ENCODE measurements at places on chromosomes 4 and X.

GRCh38 chr4:71749008-71749594 is 34.8 kb downstream of the GC start:
- no peak for DNase-seq

GRCh38 chr4:171441300-171441941 is 371.8 kb upstream of the GALNTL6 start:
- DNase-seq = no peak

DNA sequence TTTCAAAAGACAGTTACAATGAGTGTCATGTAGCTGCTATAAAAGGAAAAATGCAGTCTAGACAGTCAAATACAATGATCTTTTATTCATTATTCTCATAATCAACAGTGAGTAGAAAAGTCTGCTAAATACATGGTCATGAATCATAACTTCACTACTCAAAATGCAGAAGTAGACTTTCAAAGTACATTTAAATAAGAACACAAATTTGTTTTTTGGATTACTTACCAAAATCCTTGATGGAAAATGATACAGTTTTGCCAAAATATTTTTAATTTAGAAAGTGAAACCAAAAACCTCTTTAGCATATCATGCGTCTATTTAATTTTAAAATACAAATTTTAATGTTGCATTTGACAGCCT is 4.9 kb downstream of the ACSL4 start:
- DNase-seq = no peak

GRCh38 chr4:86536151-86536550 is 58.0 kb upstream of the PTPN13 start:
- DNase-seq = no peak

- DNase-seq = no peak
These were observed 31.3 kb downstream of the REPS2 start for GRCh38 chrX:16977771-16978170.

GRCh38 chr4:105894660-105895582 is at the start of gene NPNT:
NPNT (plus strand) TSS chr4:105895471; CDS start chr4:105895653, 182 bp downstream.
- no peak for DNase-seq

GRCh38 chr4:41256131-41256739 is 493 bp upstream of the UCHL1 start:
- DNase-seq = no peak

DNA sequence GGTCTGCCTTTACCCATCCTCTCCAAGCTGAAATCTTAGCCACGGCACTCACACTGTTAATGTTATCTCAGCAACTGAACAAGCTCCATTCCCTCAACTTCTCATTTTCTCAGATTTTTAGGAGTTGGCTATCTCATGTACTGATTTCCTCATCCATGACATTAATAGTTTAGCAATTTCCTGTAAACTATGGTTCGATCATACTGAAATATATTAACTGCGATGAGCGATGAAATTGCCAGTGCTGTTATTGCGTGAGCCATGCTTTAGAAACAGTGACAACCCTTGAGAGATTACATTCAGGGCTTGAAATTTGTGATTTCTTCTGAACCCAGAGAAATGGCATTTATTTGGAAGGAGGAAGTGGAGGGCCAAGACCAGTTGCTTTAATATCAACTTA is 223.7 kb downstream of the GPAT3 start:
- DNase-seq = no peak

- no peak for DNase-seq
These were observed 109.6 kb downstream of the MAML3 start for GRCh38 chr4:140044337-140044902.

GRCh38 chr4:104901961-104902605 is 244.6 kb upstream of the TET2 start:
- DNase-seq = no peak

DNA sequence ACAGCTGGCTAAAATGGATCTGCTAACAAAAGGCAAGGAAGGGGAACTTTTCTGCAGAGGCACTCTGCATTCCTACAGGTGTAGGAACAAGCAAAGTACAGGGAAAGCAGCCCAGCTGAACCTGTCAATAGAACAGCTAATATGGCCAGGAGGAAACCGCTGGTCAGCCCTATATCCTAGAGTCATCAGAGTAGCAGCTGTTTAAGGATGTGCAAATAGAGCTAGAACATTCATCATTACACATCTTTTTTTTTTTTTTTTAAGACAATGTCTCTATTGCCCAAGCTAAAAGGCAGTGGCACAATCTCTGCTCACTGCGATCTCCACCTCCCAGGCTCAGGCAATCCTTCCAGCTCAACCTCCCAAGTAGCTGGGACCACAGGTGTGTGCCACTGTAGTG is 163.0 kb downstream of the BTC start:
- DNase-seq = no peak

- no peak for DNase-seq
These were observed 258.0 kb downstream of the COL25A1 start for GRCh38 chr4:109044431-109044830.

GRCh38 chr4:117660668-117661067 is 373.6 kb upstream of the NDST3 start:
- no peak for DNase-seq

DNA sequence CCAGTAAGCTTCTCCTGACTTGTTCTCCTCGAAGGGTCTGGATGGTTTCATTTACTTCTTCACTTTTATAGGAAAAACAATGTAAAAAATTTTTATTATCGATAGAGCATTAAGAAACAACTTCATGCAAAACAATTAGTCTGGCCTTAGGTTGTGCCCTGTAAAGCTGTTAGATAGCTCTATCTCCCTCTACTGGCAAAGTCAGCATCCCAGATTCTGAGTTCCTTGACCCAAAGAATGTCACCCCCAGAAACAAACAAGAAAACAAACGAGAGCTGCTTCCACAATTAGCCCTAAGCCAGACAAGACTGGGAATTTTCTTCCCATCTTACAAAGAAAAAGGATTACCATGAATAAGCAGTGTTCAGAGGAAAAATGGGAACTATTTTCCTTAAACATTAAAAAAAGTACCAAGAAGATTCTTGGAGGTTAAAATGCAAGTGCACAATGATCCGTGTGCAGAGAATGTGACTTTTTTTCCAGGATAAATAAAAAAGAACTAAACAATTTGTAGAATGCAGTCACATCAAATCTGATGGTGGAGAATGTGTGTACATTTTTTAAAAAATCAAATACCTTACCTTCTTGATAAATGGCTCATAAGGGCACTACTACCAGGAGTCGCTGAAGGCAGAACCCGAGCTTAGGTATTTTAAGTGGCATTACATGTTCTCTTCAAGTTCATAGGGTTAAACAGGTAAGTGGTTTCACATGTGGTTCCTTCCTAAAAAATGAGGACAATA is 293.2 kb downstream of the FBXO8 start:
- DNase-seq = no peak

GRCh38 chr4:15881820-15882219 is 56.7 kb downstream of the FGFBP1 start:
- no peak for DNase-seq

DNA sequence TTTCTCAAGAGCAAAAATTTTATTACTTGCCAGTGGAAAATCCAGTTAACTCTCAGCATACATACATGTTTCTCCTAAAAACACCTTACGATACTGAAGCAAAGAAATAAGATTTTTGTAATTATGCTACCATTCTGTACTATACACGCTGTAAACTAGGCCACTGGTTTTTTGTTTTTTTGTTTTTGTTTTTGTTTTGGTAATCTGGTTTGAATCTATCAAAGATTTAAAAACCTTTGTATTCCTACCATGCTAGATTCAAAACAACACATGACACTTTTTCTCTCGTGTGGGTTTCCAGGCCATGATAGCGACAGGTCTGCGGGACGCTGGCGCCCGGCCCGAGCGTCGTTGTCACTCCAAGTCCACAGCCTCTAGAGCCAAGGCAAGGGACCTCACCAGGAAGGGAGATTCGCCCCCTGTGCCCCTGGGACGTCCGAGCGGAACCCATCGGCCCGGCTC is 723 bp downstream of the TMEM192 start:
- DNase-seq = no peak

GRCh38 chrX:55127692-55128091 is 38.9 kb downstream of the PAGE2 start:
- DNase-seq = no peak

GRCh38 chr4:81366779-81367178 is 104.9 kb downstream of the RASGEF1B start:
- DNase-seq = no peak

GRCh38 chr4:101039367-101039766 is 308.0 kb downstream of the PPP3CA start:
- no peak for DNase-seq

GRCh38 chrX:29487714-29488113 is 727.6 kb upstream of the MAGEB2 start:
- DNase-seq = no peak

- no peak for DNase-seq
These were observed 31.9 kb downstream of the BMP15 start for GRCh38 chrX:50942471-50942870.

DNA sequence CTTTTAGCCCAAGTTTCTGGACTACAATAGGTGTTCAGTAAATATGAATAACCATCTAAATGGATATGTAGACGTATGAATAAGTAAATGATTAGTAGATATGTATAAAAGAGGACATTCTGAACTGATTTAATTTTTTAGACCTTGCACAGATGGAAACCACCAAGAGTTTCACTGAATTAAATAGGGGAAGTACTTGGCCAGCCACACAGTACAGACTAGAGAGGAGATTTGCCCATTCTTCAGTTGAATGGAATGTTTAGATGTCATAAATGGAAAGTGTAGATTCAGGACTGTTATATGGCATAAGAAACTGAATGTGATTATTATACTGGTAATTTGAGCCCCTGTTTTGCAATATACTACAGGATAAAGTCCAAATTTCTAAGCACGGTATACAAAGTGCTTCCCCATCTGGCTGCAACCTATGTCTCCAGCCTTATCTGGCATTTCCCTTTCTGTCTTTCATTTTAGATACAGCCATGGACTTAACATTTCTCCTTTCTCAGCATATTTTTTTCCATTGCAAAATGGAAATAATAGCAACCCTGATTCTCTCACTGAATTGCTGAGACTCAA is 137.8 kb upstream of the HS3ST1 start:
- no peak for DNase-seq

DNA sequence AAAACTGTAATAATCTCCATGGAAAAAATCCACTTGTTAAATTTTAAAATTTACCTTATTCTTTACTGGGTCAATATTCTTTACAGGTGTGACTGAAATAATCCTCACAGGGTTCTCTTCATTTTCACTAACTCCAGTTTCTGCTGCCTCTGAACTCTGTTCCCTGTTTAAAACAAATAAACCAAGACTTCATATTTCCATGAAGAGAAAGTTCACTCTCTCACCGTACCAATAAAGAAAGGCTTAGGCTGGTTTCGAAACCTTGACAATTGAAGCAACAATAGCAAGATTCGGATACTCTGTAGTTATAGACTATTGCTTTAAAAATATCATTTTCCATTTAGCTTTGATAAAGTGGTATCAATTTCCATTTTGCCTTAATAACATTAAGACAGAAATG is 135.8 kb downstream of the PDS5A start:
- DNase-seq = no peak

- DNase-seq = no peak
These were observed 90.1 kb upstream of the MAGEC2 start for GRCh38 chrX:142295190-142295589.

DNA sequence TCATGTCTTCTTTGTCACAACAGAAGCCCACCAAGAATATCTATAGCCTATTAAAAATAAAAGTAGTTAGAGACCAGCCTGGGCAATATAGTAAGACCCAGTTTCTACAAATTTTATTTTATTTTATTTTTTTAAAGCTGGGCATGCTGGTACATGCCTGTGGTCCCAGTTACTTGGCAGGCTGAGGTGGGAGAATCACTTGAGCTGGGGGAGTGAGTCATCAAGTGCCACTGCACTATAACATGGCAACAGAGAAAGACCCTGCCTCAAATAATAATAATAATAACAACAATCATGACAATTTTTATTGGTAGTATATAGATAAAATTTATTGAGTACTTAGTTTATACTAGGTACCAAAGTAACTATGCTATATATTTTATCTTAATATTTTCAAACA is 93.0 kb upstream of the NPFFR2 start:
- DNase-seq = no peak

- no peak for DNase-seq
These were observed 67.5 kb downstream of the MGST2 start for GRCh38 chr4:139732991-139733570.

- DNase-seq = no peak
These were observed 6.4 kb upstream of the SCML2 start for GRCh38 chrX:18360867-18361266.

- no peak for DNase-seq
These were observed 38.2 kb upstream of the XPNPEP2 start for GRCh38 chrX:129700536-129700935.

DNA sequence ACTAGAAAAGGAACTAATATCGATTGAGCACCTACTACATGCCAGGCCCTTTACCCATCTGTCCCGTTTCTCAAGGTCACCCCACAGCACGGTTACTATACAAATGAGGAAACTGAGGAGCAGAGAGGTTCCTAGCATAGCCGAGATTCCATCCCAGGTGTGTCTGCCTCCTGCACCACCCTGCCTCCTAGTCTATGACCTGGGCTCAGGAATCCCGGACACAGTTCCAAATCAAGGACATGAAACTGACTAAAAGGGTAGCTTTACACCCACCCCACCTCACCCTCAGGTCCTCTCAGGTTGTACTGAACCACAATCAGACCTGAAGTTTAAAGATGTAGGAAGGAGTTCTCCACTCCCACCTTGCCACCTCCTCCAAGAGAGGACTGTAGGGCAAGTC is 55.6 kb downstream of the APBB2 start:
- DNase-seq = no peak

GRCh38 chr4:79852305-79852730 is 220.7 kb downstream of the ANTXR2 start:
- DNase-seq = no peak

- no peak for DNase-seq
These were observed 28.6 kb upstream of the BBS12 start for GRCh38 chr4:122703868-122704267.

DNA sequence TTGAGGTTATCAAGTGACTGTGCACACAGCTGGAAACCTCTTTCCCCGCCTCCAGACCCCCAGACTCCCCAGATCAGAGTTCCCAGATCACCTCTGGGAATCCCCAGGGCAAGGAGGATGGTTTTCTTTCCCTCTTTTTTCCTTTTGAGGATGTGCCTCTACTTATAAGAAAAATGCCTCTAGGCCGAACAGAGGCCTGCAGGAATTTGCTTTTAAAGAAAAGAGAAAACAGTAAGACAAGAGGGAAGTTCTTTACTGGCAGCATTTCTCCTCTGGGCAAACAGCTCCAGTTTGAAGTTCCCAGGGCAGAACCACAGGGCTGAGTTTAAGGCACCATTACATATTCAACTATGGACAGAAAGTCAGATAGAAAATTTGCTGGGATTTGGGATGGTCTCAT is 837.9 kb upstream of the LCORL start:
- DNase-seq = no peak
